ENCODE measurements at places on chromosomes 2 and 18.

GRCh38 chr2:186103276-186103675 is 364.7 kb downstream of the FSIP2 start:
- DNase-seq: no peak

GRCh38 chr2:39615675-39616074 is 50.0 kb upstream of the TMEM178A start:
- no peak for DNase-seq

DNA sequence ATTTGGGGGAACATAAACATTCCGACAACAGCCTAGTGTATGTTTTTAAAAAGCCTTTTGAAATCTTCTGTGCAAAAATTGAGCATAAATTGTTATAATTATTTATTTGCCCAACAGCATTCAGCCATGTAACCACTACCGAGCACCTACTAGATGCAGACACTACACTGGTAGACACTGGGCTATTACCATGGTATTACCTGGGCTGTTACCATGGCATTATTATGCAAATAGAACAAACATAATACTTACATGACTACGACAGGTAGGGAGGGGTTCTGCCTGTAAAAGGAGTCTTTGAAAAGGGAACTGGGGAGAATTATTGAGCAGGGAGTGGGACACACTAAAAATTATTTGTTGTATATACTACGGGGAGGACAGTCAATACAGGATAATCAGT is 116.4 kb downstream of the MREG start:
- no peak for DNase-seq

- peak; percentile 90 for DNase-seq
Observed at GRCh38 chr18:80009661-80010550, 21.5 kb upstream of the TXNL4A start.

- no peak for DNase-seq
Observed at GRCh38 chr2:240095556-240096523, 40.3 kb downstream of the COPS9 start.

GRCh38 chr18:26863921-26864497 is 1.5 kb downstream of the AQP4 start:
- DNase-seq: no peak

DNA sequence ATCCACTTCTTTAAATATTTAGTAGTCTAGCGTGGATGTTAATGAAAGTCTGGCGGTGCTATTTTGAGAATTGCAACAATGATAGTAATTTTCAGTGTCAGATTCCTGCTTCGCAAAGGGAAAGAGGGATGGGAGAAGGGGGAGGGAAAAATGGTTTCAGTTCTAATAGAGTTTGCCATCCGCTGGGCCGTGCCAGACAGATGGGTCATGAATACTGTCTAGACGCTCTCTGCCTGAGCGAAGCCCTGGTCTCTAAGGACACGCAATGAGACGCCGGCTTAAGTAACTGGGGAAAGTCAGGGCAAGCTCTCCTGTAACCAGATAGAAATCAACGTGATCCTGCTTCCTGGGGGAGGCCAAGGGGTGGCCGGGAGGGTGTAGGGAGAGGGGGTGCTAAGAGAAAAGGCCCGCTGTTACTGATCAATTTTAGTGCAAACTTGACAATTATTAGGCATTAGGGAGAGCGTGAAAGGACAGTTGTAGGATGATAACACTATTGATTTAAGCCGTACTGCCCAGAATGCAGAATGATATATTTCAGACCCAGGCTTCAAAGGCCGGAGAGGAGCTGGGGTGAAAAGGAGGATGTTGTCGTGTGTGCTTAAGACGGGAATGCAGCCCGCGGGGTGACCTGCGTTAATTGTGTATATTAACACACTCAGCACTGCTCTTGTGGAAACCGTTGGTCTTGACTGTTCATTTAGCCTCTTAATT is 229.2 kb downstream of the LDLRAD4 start:
- no peak for DNase-seq

DNA sequence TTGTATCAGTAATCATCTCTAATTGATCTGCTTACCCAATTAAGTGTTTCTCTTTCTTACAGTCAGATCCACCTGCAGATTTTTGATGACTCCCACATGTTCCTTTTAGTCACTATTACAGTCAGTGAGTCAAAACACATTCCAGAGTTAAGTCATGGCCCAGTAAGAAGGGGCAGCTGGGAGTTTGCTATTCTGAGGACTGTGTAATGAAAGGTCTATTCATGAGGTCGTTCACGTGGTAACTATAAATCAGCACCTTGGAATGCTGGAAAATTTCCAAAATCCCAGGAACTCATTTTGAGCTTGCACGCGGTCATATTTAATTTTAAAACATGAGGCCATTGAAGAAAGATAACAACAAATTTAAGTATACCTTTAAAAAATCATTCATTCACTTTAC is 252.5 kb downstream of the XIRP2 start:
- no peak for DNase-seq

DNA sequence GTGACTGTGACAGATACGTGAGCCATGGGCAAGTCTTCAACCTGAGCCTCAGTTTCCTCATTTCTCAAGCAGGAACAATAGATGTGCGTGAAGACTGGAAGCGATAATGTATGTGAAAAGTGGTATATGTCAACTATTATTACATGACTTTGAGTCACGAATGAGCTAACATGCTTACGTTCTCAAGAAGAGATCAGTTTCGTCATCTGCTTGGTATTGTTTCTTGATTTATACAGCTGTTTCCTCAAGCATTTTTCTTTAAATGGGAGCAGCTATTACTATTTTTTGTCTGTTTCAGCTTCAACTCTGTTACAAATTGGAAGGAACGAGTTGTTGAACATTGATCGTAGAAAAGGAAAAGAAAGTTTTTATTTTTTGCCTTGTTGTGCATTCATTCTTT is 48.5 kb upstream of the THOC1 start:
- no peak for DNase-seq

DNA sequence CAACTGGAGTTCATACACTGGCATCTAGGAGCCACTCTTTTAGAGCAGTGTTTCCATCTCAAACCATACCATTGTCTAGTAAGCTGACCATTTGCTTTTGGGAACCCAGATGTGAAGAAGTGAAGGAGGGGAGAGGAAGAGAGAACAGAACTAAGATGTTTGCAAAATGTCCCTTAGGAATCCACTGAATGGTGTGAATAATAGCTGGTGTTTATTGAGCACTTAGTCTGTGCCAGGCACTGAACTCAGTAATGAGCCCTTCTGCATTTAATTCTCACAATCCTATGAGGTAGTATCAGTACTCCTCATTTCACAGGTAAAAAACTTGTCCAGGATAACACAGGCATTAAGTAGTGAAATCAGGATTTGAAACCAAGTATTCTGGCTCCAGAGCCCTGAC is 23.5 kb downstream of the LMAN2L start:
- no peak for DNase-seq

- DNase-seq: no peak
Observed at GRCh38 chr2:150517951-150518680, 30.6 kb upstream of the RND3 start.

GRCh38 chr2:27182346-27182745 is 29.5 kb upstream of the ATRAID start:
- no peak for DNase-seq

DNA sequence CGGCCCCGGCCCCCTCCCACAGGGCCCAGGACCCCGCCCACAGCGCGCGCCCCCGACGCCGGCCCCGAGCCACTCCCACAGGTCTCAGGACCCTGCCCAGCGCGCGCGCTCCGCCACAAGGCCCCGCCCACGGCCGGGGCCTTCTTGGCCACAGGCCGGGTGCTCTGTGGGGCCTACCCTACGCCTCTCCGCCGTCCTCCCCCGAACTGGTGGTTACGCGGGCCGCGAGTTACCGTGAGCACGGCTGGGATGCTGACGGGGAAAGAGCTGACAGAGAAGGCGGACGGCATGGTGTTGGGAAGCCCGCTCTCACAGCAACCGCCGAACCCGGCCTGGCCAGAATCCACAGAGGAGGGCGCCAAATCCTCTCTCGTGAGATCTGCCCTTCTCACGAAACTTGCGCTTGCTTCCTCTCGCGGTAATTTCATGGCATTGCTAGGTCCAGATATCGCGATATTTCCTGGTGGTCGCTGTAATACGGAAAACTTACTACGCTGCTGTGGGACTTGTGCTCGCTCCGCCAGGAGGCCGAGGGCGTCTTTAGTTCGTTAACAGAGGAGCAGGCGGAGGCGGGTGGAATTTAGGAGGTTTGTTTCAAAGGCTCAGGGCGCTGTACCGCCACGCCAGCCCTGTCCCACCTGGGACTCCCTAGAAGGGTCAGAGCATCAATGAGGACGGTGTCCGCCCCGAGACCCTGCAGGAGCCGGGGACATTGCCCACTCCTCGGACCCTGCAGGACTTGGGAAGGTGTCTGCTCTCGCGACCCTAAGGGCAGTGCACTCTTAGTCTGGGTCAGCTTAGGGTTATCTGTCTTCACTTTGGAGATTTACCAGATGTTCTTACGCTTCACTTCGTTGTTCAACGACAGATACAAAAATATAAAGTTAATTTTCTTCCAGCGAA is at the start of gene TMEM18:
Gene TMEM18 (minus strand): TSS at position 351 of the 903 bp plus-strand sequence. CDS start 61 bp downstream, at position 290.
- peak; percentile 97 for DNase-seq

DNA sequence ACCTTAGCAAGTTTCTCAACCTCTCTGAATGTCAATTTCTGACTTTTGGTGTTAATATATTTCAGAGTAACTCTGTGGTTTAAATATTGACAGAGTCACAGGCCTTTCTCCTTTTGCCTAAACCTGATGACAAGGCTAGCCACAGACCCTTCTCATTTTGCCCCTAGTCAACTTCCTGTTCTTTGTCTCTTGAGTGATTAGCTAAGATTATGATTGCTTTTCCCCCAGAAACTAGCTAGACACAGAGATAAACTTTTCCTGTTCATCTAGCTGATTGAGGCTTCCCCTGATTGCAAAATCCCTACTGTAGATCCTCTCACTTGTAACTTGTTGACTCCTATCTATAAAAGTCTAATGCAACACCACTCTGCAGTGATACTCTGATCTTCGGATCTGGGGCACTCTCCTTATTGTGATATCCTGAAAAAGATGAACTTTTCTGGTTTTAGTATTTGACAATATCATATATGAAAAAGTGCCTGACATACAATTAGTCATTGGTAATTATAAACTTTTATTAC is 241.4 kb downstream of the ZNF385B start:
- DNase-seq: no peak

DNA sequence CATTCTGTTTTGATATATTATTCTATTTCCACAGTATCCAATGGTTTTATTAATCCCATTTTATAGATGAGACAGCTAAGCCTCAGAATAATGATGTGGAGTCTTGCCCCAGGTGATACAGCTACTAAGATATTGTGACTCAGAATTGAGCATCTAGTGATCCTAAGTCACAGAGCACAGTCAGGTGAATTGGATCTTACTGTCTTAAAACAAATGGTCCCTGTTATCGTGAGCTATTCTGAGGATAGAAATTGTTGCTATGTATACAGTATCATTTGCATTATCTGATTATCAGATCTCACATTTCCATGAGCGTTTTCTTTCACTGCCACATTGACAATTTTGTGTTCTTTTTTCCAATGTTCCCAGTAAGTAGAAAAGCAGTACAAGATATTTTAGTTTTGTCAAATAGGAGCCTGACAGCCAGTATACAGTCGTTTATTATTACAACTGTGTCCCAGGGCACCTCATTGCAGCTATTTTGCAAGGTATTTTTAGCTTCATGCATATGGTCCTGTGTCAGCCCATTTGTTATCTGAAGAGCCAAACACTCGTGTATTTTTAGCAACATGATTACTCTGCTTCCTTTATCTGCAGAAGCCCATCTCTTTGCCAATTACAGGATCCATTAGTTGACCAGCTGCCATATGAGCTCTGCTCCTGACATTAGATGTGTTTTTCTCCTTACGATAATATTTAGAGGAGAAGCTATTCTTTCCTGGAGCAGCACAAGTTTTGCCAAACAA is 25.1 kb upstream of the SGPP2 start:
- no peak for DNase-seq

GRCh38 chr2:75476761-75477160 is 84.0 kb downstream of the EVA1A start:
- DNase-seq: no peak

DNA sequence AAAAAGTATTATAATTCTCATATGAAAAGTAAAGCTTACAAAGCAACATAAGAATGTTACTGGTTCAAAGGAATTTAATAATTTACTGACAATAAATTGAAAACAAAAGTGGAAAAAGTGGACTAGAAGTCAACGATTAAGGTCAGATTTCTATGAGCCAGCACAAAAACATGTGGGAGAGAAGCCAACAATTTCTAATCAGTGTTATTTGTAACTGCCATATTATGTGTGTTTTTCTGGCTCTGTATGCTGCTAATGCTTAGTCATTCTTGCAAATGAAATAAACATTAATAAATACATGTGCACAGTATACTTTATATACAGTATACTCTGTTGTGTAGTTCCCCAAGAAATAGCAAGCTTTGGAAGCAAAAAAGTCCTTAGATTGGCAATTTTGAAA is 301.3 kb upstream of the RGPD4 start:
- DNase-seq: no peak

- no peak for DNase-seq
Observed at GRCh38 chr2:26645762-26646161, 4.6 kb upstream of the CIB4 start.

- no peak for DNase-seq
Observed at GRCh38 chr2:227152093-227152766, 11.8 kb downstream of the COL4A4 start.
